IPS DF 6.9 (cell line): ENCODE measurements at places on chromosomes 11 and 22.

GRCh38 chr22:38402204-38402603 lies 52.8 kb downstream of the KCNJ4 start:
- DNase-seq, result no peak

- no peak for DNase-seq
Observed at GRCh38 chr11:29449281-29450074, 567.4 kb downstream of the KCNA4 start.

DNA sequence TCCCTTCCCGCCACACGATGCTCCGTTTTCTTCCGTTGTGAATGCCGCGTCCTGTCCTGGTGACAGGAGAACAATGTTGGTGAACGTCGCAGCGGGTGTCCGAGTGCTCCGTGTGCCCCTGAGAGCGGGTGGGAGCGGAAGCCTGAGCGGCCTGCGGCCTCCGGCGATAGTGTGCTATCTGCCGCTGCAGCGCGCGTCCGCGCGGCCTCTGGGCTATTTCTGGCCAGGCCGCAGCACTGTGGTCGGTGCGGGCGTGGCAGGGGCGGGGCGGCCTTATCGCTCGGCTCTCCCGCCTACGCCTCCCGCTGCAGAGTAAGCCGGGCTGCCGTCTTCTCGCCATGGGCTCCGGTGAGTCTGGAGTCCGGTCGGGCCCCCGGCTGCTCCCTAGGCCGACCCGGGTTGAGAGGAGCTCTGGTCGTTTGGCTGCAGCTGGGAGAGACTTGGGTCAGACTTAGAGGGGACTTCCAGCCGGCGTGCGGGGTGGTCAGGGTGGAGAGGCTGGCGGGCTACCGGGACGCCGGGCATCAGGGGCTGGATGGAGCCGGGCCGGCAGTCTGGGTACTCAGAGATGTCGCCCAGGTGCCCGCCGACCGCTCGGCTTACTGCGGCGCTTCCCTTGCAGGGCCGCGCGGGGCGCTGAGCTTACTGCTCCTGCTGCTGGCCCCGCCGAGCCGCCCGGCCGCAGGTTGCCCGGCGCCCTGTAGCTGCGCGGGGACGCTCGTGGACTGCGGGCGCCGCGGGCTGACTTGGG lies at the start of gene GP1BB:
Gene GP1BB (plus strand): TSS at position 308 of the 751 bp plus-strand sequence. CDS start 31 bp downstream, at position 339.
- DNase-seq, result no peak

DNA sequence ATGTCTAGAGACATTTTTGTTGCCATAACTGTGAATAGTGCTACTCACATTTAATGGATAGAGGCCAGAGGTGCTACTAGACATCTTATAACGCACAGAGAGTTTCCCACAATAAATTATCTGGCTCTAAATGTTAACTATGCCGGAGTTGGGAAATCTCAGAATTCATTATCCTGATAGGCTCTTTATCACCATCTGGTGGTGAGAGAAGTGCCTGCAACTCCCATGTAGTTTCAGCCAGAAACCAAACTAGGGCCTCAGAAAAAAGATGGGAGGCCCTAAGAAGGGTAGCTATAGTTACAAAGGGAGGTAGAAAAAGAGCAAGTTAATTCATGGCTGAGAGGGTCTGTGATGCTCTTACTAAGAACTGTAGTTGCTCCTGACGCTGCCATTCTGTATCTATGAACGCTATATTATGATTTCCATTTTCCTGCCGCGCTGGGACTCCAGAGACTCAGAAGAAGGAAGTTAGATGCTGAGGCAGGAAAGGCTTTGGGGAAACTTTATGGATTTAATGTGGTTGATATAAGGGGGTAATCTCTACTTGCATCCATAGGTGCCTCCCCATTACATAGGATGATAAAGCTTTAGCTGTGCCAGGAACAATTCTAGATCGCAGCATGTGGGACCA lies 22.9 kb upstream of the MRPL17 start:
- DNase-seq, result peak; percentile 16

GRCh38 chr11:46386005-46386578 lies 4.6 kb downstream of the MDK start:
- DNase-seq, result no peak

DNA sequence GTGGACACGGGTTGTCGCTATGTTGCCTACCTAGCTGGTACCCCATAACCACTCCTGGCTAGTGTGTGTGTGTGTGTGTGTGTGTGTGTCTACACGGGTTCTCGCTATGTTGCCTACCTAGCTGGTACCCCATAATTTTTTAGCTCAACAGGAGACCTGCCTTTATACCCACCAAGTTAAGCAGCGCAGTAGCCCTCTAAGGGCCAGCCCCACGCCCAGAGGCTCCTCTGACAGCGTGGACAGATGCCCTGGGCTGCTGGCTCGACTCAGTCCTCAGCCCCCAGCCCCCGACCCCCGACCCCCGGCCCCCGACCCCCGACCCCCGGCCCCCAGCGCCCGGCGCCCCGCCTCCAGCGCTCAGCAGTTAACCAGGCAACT lies 351 bp upstream of the AKIP1 start:
- no peak for DNase-seq

DNA sequence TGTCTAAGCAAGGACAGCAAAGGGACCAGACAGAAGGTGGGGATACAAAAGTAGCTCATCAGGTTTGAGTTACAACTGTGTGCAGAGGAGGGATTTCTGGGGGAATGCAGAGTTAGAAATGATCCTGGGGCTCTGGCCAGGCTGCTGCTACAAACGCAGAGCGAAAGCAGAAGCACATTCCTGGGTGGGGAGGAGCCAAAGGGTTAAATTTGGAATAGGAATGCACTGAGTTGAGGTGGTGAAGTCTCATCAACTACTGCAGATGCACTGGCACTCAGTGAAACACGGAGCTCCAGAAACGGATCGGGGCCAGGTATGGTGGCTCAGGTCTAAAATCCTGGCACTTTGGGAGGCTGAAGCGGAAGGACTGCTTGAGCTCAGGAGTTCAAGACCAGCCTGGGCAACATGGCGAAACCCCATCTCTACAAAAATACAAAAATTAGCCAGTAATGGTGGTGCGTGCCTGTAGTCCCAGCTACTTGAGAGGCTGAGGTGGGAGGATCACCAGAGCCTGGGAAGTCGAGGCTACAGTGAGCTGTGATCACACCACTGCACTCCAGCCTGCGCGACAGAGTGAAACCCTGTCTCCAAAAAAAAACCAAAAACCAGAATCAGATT lies 3.2 kb downstream of the CHKA start:
- DNase-seq, result no peak

GRCh38 chr11:369336-370018 lies at the start of gene B4GALNT4:
B4GALNT4 (plus strand) TSS chr11:369499; CDS start chr11:369804, 305 bp downstream.
- DNase-seq, result no peak

GRCh38 chr22:42997582-42998090 lies 17.3 kb downstream of the PACSIN2 start:
- DNase-seq, result no peak

DNA sequence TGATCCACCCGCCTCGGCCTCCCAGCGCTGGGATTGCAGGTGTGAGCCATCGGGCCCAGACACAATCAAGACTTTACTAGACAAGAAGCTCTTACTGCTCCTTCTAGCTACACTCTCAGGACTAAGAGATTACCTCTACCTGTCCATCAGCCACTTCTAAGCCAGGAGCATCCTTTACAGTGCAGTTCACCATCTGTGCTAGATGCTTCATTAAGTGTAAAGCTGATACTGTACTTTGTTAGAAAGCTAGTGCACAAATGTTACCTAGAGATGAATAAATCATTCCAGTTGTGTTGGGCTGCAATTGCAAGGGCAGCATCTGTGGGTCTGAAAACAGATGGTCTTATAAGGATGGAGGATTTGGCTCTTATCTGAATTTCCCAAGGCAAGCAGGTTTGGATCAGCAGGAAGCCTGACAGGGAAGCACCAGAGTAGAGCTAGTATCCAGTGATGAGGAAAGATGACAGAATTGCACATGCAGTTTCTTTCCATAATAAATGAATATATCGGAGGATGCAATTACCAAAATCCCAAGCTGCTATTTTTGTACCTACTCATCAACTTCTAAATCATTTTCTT lies 58.3 kb downstream of the FAM168A start:
- DNase-seq, result no peak

GRCh38 chr22:41991111-41991510 lies 7.5 kb upstream of the WBP2NL start:
- no peak for DNase-seq

DNA sequence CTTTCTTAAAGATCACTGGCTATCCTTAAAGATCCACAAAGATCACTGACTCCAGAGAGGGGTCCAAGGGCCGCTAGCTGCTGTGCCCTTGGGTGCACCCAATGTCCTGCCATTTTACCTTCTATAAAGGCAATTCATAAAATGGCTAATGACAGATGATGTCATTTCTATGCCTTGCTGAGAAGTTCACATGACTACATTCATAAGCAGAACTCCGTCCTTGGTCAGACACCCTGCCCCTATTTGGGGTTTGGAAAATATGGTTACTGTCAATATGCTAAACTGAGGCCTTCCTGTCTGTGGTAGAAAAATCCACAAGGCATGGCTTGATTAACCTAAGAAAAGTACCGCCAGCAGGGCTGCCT lies 60.9 kb upstream of the BMAL1 start:
- DNase-seq, result no peak

DNA sequence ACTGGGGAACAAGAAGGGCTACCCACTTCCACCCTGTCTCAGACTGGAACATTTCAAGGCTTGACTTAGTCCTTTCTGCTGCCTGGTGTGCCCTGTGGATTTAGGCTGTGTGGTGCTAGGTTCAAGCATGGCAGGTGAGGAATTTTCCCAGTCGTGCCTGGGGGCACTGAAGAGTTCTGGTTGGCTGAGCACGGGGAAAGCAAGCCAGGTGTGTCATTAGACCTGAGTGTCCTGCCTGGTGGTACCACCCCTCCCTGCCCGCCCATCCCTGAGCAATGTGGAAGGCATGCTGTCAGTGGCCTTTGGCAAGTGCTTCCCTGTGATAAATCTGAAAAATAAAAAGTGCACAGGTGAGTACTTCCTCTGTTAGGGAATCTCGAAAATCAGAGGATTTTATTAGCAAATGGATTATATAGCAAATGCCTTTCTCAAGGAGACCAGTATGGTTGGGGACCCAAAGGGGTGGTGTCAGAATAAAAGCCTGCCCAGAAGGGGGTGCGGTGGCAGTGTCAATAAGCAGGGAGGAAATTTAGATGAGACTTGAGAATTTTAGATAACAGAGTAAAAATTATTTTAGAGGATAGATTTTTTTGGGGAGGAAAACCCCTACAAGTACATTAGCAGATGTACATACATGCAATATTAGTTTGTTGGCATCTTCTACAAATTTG lies 22.8 kb downstream of the TEAD1 start:
- no peak for DNase-seq

- DNase-seq, result no peak
Observed at GRCh38 chr11:11640996-11641395, 19.2 kb upstream of the GALNT18 start.

DNA sequence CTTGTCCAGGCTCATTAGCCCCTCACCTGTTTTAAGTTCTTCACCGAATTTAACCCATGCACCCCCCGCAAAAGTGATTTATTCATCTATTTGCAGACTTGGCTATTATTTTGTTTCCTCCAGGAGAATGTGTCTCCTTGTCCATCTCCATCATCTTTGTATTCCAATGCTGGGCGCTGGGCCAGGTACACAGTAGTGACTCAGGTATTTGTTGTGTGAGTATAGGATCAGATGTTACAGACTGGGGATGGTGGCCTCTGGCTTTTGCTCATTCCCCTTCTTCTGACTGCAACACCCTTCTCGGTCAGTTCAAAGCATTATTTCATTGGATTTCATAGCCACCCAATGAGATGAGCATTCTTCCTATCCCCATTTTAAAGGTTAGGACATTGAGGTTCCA lies 408.2 kb downstream of the MN1 start:
- DNase-seq, result no peak

GRCh38 chr22:44298406-44299091 lies 14.2 kb downstream of the SHISAL1 start:
- no peak for DNase-seq

DNA sequence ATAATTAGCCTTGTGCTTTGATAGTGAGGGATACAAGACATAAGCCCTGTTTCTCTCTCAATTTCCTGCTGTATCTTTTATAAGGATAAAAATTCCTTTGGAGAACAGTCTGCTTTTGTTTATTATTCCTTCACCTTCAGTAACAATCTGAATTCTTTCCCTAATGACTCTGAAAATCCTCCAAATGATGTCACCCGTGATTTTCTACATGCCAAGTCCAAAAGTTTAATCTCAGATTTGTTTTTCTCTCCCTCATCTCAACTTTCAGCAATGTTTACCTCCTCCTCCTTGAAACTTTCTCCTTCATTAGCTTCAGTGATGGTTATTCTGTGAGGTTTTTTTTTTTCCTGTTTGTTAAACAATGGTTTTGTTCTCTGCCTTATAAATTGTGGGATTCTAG lies 2.2 kb downstream of the OR51E2 start:
- DNase-seq, result no peak

- no peak for DNase-seq
Observed at GRCh38 chr11:94910270-94910669, 63.1 kb downstream of the CWC15 start.

DNA sequence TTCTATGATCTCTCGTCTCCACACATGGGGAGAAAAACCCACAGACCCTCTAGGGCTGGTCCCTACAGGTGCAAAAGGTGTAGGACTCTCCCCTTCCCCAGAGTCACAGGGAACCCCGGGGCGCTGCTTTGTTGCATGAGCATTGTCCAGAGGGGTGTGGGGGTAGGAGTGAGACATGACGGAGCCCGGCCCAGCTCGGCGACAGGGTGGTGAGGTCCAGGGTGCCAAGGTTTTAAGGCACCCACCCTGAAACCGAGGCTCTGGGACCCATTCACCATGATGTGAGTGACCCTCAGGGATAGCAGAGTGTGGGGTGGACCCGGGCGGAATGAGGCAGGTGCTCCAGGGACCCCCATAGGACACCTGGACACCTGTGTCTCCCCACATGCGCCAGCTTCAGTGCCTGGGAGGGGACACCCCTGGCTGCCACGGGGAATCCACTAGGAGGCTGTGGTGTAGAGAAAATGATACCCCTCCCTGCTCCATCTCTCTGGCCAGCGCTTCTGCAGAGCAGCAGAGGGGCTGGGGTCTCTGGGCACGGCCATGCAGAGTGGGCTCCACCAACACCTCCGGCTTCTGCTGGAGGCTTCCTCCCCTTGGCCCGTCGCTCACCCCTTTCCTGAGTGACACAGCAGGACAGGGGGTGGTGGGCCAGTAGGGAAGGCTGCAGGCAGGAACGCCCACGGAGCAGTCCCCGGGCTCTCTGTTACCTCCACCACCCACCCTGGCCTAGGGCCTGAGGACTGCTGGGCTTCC lies 15.2 kb downstream of the KRTAP5-5 start:
- DNase-seq, result no peak

- DNase-seq, result no peak
Observed at GRCh38 chr11:133531971-133532651, at the start of gene OPCML. OPCML (minus strand) TSS chr11:133532501.

DNA sequence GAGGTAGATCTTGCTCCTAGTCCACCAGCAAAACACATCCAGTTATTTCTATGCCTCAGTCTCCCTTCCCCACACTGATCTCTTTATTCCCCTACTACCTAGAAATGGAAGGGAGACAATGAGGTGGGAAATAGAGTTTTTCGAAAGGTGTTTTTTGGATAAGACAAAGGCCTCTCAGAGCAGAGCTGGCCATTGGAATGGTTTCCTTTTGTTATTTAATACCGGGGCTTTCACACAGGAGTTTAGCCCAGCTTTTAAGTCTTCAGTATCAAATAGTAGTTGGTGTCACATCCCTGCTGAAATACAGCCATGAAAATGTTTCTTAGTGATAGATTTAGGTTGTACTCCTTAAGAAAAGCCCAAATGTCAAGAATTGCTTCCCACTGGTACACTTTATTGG lies 65.4 kb upstream of the B3GAT1 start:
- DNase-seq, result no peak
